WERI-Rb-1 (cell line): ENCODE measurements at places on chromosomes 2 and 18.

DNA sequence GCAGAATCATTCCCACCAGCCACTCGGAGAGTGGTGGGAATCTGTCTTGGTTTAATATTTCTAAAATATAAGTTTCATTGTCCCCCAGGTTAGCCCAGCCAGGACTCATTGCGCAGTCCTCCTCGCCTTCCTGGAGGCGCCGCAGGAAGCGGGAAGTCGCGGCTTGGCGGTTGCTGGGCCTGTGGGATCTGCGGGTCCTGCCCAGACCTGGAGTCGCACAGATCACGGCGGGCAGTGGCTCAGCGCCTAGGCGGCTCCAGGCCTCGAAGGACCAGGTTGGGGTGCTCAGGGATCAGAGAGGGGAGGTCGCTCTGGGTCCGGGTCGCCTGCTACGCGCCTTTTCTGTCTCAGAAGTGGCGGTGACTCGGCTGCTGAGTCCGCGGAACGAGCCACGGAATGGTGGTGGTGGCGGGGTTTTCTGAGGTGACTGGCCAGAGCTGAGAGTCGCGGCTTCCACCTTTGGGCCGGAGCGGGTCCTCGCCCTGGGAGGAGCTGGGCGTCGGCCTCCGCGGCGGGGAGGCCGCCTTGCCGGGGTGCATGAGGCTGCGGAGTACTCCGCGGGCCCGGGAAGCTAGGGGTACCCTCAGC is 2.6 kb downstream of the HOXD3 start:
- no peak for DNase-seq

- no peak for DNase-seq
These were observed 37.3 kb downstream of the EFR3B start for GRCh38 chr2:25079050-25079635.

DNA sequence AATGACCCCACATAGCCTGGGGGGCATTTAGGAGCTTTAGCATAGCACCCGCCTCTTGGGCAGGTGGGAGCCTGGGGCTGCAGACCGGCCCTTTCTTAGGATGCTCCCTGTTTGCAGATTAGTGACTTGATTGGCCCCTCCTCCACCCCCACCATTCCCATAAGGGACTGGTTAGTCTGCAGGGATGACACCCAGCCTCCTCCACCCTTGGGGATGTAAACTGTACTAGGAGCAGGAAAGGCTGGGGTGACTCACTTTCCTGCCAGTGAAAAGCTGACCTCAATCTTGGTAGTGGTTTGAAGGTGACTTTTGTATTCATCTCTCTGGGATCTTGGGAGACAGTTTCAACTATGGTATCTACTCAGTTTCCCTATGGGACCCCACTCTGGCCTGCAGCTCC is 24.2 kb downstream of the CTIF start:
- no peak for DNase-seq

DNA sequence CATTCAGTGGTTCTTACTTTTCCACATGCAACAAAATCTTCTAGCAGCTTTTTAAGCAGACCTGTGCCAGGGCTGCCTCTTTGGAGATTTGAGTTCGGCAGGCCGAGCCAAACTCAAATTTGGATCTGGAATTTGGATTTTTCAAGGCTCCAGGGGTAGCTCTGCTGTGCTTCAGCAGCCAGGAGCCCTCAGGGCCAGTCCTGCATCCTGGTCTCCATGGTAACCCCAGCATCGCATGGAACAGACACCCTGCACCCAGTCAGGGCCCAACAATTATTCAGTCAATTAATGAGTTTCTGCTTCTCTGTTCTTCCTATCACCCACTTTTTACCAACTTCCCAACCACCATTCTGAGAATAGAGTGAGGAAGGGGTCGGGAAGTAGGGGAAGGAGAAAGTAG is 30.0 kb downstream of the EN1 start:
- no peak for DNase-seq

DNA sequence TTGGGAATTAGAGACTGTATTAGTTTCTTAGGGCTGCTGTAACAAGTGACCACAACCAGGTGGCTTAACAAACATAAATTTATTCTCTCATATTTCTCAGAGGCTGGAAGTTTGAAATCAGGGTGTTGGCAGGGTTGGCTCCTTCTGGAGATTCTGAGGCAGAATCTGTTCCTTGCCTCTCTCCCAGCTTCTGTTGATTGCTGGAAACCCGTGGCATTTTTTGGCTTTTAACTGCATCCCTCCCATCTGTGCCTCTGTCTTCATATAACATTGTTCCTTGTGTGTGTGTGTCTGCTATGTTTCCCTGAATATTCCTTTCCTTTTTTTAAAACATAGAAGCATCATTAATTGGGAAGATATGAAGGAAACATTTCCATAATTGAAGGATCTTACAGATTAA is 448.1 kb upstream of the DCC start:
- no peak for DNase-seq

DNA sequence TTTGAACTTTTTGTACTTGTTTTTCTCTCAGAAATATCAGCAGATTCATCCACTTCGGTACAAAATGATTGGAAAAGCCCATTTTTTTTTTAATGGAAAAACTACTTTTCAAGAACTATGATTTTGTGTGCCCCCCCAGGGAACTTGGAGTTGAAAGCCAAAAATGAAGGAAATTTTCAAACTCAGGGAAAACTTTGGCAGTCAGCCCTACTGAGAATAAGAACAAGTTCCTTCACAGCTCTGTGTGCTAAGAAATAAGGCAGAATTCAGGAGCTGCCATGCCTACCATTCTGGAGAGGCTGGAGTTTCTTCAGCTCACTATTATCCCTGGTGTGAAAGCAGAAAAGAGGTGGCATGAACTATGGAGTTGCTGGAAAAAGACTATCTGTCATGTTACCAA is 226.0 kb upstream of the SLC35G4 start:
- no peak for DNase-seq

- DNase-seq: no peak
These were observed 40.6 kb upstream of the CCNYL1 start for GRCh38 chr2:207670887-207671286.

- no peak for DNase-seq
These were observed 35.5 kb downstream of the RTP5 start for GRCh38 chr2:241904791-241905710.

DNA sequence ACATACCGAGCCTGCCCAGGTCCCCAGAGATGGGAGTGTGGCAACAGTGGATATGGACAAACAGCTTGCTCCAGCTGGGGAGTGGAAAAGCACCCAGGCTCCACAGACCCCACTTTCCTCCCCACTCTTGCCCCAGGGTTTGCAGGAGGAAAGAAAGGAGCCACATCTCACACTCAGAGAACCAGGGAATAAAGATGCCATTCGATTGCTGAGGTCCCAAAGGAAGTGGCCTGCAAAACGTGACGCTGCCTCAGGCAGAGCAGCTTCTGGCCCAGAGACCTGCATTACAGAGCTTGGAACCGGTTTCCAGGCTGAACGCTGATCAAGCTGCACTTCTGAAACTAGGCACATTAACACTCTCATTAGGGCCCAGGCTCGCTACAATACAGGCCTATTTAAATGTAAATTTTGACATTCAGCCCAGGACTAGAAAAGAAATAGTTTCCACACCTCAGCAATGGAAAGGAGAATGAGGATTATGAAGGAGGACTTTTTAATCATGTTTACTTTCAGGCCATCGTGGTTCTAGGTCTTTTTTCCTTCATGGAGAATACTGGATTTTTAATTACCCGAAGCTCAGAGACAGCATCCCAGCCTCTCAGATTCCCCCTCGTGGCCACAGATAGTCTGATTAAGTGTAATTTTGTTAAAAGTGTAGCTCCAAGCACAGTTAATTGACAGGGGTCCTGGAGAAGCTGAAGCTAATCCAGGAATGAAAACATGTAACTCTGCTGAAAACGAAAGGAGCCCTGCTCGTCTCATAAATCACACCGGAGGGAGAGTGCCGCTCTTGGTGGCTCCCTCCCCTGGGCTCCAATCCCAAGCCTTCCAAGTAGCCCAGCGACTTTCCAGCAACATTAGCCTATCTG is 221.3 kb upstream of the RAB6C start:
- no peak for DNase-seq

DNA sequence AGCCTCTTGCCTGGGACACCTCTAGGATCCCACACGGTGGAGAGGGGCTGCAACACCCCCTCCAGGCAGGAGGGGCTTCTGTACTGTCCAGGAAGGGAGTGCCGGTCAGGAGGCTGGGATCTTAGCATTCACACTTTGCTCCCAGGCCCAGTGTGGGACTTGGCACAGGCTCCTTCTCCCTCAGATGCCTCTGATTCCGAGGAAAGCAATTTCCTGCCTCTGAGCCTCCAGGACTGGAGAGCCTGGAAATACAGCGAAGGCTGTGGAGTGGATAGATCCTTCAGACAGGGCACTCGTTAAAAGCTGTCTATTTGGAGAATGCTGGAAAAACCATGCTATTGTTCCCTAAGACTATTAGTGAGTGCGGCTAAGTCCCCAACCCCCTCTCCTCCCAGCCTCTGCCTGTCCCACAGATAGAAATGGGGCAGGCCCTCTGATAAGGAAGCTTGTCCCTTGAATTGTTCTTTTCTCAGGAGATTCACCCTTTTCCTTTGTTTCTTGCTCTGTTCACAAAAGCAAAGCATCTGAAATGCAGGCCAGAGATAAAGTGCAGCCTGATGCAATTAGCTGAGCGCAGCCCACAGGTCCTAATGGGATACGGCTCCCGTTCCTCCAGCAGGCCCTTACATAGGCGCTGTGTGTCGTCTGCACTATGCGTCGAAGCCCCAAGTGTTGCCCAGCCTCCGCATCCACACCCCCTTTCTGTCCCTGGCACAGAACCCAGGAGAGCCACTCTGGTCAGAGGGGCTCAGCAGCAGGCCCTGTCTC is 252.2 kb downstream of the KLHL29 start:
- no peak for DNase-seq

- peak; percentile 78 for DNase-seq
These were observed 1.5 kb downstream of the KLF7 start for GRCh38 chr2:207164006-207164831.

DNA sequence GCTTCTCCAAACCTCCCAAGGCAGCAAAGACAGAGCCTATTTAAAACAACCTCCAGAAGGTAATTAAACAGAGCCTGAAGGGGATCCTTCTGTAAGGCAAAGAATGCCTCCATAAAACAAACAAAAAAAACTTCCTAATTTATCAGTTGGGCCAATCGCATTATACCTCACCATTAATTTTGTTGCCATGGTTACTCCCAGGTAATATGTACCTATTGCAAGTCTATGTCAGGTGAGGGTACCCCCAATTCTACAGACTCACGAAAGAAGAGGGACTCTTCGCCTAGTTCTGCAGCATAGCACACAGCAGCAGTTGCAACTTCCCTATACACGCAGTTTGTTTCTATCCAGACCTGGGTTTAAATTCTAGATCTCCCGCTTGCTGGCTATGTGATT is 38.8 kb downstream of the SFXN5 start:
- DNase-seq: no peak

DNA sequence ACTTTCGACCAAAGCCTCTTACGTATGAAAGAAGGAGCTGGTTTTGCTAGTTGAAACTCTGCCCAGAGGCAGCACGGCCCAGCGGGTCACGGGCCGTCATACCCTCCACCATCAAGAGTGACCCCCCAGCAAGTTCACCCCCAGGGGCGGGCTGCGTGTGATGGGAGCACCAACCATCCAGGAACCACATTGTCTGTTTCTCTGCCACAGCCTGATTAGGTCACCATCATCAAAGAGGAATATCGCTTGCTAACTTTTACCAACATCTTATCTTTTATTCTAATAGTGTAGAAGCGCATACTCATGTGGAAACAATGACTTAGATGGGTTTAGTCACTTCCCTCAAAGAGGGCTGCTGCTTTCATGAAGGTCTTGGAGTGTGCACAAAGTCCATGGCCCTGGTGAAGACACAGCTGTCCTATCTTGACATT is 116.6 kb upstream of the SMIM21 start:
- no peak for DNase-seq

DNA sequence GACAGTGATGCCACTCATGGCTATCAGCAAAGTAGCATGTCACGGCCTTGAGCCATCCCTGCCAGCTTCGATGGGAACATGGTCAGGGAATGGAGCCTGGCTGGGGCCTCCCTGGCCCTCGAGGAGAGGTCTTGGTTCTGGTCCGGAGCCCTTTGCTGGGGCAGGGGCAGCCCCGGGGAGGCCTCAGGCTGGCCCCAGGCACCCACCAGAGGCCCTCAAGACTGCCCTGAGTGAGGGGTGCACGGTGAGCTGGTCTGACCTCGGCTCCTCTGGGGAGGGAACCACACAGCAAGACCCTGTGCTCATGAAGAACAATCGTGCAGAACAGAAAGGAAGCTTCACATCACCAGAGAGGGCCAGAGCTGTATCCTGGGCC is 75.2 kb upstream of the OTOS start:
- DNase-seq: peak; percentile 2
